ENCODE measurements at places on chromosomes 12 and 14. TPM values are rescaled to one million over a fixed set of nuclear protein-coding genes. Genes with fewer than 3 reads are reported as not detected.

MYH7 gene
- total RNA-seq = not detected

DNA sequence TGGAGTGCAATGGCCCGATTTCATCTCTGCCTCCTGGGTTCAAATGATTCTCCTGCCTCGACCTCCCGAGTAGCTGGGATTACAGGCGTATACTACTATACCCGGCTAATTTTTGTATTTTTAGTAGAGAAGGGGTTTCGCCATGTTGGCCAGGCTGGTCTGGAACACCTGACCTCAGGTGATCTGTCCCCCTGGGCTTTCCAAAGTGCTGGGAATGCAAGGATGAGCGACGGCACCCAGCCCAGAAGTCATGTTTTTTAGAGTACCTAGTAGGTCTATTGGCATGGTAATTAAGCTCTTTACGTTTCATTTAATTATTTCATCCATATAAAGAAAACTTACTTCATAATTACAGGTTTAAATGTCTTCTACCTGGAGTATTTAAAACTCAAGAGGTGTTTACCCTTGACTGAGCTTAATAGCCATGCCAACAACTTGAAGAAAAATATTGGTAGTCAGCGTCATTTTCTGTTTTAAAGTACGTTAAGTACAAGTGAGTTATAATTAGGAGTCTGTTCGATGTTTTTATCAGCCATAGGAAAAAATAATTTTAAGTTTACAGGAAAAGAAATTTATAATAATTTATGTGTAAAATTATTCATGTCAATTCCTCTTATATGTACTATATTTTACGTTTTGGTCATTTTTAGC lies 4.0 kb downstream of the TMPO start:
- no peak for DNase-seq

DNA sequence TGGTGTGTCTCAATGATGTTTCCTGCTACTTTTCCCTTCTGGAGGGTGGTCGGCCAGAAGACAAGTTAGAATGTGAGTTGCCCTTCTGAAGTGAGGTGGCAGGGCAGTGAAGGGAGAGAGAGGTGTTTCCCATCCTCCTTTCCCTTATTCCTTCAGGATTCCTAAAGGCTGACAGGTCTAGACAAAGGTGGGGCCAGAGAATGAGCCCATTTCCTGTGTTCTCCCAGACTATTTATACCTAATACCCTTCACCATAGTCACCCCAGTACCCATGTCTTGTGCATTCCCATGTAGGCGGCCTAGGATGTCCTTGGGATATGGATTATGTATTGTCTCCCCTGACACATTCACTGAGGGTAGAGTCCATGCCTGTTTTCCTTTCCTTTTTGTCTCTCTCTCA lies 7.0 kb downstream of the DGKA start:
- DNase-seq = no peak

DNA sequence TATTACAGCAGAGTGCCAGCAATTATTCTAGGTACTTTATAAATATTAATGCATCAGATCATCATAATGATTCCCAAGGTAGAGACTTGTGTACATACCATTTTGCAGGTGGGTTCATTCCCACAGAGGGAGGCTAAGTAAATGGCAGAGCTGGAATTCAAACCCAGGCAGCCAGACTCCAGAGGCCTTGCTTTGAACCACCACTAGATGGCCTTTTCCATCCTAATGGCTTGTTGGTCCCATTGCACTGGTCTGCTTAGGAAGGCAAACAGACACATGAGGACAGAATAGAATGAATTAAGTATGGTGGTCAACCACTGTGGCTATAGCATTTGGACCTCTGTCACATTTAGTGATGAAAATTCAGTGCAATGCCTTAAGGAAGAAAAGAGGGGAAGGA lies 158.7 kb downstream of the METTL25 start:
- DNase-seq = no peak

GRCh38 chr12:52615208-52615868 lies 3.0 kb downstream of the KRT73 start:
- DNase-seq = peak; percentile 54

GRCh38 chr12:88993651-88994050 lies 358.6 kb downstream of the DUSP6 start:
- no peak for DNase-seq

SAV1 gene
- total RNA-seq = 13.4 TPM

COL2A1 gene
- 0.34 TPM for total RNA-seq

DNA sequence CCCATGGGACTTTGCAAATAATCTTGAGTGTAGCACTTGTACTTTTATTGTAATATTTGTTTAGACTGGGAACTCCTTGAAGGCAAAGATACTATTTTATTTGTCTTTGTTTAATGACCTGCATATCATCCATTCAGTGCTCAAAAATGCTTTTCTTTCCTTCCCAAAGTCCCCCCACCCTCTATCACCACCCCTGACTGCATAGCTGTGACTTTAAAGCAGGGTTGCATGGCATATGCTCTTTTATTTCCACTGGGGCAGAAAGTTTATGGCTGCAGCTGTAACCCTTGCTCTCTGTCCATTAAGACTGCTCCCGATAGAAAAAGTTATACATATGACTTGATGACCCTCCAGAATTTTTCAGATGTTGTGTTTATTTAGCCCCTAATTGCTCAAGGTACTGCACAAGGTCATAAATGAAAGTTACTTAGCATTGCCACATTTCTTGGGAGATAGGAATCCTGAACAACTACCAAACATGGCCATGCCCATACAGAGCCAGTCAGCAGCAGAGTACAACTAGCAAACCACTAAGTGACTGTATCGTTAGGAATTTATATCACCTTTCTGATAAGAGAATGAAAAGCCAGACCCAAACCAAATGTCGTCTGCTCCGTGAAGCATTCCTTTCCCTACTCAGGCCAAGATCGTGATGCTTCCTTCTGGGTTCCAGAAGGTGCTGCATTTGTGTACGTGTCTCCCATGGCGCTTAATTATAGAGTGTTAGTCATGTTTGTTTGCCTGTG lies 114.3 kb downstream of the DIP2B start:
- DNase-seq = no peak

DNA sequence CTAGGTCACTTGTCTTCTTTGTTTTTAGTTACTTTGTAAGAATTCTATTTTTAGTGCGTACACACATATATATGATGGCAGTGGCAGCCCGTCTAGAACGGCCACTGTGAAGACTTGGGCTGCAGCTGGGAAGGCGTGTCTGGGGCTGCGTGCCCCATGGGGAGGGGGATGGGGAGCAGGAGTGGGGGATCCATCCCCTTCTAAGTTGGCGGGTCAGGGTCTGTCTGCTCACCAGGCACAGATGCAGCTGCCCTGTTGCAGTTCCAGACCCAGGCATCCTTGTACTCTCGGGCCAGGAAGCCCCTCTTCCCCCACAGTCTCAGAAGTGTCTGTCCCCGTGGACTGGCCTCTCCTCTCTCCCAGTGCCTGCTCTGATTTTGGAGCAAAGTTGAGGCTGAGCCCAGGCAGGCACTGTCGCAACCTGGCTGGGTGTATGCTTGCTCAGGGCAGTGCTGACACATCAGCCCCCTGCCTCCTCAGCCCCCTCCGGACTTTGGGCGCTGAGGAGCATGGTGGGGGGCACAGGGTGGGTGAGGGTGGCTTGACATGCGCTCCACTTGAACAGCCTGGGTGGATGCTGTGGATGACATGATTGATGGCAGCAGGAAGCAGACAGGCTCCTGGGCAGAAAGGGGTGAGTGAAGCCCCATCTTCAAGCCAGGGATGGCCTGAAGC lies 271.2 kb upstream of the NAV3 start:
- DNase-seq = no peak

DNA sequence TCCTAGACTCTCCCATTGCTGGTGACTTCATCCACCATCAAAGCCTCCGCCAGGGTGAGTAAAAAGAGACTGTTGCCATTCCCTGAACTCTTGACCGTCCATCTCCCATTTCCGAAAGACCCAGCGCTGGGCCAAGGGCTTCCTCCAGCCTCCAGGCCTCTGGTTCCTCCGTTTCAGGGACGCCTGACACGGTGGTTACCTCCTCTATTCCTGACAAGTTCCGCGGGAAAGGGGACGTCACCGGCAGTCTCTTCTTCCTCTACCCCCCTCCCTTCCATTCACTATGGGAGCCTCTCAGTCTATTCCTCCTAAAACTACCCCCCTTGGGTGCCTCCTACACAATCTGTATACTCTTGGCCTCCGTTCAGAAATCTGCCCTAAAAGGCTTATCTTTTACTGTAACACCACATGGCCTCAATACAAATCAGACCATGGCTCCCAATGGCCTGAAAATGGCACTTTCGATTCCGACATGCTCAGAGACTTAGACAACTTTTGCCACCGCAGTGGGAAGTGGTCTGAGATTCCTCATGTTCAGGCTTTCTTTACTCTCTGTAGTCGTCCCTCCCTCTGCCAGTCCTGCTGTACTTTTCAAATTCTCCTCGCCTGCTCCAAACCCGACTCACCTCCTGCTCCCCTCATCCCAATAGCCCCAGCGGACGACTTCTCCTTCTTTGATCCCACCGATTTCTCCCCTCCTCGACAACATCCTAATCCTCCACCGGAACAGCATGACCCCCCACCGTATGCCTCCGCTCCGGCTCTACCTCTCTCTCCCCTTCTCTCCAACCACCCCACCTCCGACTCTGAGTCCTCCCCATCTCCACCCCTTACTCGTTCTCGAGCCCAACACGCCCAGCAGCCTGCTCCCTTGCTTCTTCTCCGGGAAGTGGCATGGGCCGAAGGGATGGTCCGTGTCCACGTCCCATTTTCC lies 70.4 kb downstream of the MOK start:
- DNase-seq = no peak

Measured in activated CD8-positive, alpha-beta T cell treated with anti-CD3 and anti-CD28 coated beads for 36 hours (primary cell).